ENCODE measurements at places on chromosomes 1 and 21.

DNA sequence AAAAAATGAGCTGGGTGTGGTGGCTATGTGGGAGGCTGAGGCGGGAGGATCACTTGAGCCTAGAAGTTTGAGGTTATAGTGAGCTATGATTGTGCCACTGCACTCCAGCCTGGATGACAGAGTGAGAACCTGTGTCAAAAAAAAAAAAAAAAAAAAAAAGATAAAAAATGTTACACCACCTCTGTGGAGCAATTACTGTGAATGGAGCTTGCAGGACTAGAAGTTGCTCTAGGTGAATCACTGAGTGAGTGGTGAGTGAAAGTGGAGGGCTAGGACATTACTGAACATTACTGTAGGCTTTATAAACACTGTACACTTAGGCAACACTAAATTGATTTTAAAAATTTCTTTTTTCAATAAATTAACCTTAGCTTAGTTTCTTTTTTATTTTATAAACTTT, 21.9 kb downstream of the TLCD4 start:
- no peak for DNase-seq

- no peak for DNase-seq
These were observed 48.1 kb upstream of the MPC2 start for GRCh38 chr1:167984886-167985489.

DNA sequence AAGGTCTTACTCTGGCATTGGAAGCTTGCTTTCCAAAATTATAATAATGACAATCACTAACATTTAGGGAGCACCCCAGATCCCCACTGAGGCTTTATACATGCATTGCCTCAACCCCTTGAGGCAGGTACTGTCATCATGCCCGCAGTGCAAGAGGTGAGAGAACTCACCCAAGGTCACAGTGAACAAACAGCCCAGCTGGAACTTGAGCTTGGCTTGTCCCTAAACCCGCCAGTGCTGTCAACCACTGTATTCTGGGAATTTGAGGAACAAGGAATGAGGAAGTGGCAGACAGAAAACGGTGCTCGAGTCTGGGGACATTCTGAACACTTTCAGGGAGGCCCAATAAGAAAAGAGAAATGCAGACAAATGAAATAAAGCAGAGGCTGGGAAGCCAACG, 34.6 kb upstream of the TLR5 start:
- DNase-seq: no peak

DNA sequence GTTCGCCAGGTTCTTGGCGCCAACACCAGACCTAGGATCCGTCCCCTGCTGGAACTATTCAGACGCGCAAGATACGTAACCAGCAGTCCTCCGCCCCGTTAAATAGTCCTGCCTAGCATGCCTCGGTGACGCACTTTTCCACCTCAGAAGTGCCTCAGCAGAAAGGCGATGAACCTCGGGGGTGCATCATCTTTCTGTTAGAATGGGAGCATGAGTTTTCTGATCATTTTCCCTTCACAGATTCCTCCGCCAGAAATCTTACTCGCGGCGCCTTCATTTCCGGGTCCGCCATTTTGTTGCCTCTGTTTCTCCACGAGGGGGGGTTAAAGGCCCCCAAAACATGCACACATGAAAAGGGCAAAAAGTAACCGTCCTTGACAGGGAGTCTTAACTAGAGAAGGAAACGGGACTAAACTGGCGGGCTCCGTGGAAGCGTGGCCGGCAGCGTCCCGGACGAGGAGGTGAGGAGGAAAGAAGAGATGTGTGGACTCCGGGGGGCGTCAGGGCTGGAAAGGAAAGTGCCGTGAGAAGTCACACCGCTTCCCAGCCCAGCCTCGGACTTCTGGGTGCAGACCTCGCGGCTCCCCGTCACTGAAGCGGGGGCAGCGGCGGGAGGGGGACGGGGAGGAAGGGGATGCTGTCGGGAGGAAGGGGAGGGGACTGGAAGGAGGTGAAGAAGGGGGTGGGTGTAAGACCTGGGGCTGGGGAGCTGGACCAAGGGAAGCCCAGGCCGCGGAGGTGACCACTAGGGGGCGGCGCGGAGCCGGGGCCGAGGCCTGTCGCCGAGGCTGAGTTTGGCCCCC, at the start of gene GABPB2:
Gene GABPB2 (plus strand): TSS at position 288 of the 803 bp plus-strand sequence. CDS start 17,429 bp downstream, outside the sequence.
- peak; percentile 96 for DNase-seq

GRCh38 chr1:248243204-248243603, 12.0 kb downstream of the OR2M4 start:
- DNase-seq: no peak

GRCh38 chr1:11714831-11715575, 20.9 kb upstream of the AGTRAP start:
- no peak for DNase-seq

DNA sequence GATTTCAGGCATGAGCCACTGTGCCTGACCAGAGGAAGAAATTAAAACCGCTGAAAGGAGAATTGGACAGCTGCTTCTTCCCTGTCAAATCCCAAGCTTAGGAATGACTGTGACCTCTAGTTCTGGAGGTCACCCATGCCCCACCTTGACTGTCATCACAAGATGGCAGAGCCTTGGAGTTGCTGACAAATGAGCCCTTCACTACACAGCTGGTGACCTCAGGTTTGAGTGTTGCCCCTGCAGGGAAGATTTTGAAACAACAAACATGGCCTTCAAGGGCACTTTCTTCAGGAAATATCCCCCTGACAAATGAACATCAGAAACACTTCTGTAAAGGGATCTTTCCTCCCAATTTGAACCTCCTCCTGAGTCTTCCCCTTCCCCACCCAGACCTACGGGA, 6.9 kb upstream of the SLC45A3 start:
- no peak for DNase-seq

- DNase-seq: no peak
These were observed 24.7 kb downstream of the TNFRSF9 start for GRCh38 chr1:7915826-7916500.

GRCh38 chr1:154253671-154254070, 18.8 kb upstream of the HAX1 start:
- DNase-seq: no peak

DNA sequence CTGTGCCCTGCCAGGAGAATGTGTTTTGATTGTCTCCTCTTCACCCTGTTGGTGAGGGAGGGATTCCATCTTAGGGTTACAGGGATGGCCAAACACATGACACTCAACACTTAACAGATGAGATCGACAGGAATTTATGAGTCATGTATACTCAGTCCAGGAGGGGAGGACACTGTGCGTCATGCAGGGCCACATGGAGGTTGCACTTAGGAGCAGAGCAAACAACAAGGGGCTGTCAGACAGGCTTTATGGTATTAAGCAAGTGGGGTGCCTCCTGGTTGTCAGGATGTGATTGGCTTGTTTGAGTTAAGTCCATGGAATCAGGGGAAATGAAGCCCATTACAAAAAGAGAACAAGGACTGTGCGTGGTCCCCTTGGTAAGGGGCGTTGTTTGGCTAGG, 26.9 kb downstream of the EDARADD start:
- no peak for DNase-seq

GRCh38 chr1:150021191-150021694, 10.7 kb upstream of the OTUD7B start:
- no peak for DNase-seq

DNA sequence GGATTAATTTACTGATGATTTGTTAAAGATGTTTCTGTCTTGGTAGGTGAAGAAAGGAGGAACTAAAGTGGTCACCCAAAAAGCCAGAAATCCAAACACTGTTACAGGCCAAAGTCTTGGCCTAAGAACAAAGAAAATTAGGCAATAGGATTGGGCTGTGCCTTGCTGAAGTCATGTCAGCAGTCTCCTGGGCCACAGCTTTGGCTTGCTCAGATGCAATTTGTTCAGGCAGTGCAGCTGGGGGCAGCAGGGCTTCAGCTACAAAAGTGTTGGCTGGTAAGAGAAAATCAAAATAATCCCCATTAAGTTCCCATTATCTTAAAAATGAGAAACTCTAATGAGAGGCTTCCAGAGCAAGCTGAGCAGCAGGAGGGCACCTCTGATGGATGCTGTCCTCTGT, 14.0 kb upstream of the RAP1A start:
- no peak for DNase-seq

DNA sequence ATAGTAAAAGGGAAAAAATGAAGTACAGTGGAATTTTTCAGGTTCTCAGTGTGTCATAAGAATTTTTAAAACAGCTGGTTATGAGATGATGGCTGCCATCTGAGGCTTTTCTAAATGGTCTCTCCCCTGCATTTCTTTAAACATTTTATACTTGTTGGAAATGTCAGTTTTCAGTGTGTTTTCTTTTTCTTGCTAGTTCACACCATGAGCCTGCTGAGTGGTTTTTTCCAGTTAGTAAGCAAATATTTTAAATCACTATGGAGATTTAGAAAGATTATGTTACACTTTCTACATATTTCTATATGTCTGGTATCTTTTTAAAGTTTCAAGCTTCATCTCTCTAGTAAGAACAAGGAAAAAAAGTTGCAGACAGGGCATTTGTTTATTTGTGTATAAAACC, 9.6 kb downstream of the RBM15 start:
- DNase-seq: no peak

- DNase-seq: no peak
These were observed 36.2 kb upstream of the TNFRSF1B start for GRCh38 chr1:12130466-12131130.

DNA sequence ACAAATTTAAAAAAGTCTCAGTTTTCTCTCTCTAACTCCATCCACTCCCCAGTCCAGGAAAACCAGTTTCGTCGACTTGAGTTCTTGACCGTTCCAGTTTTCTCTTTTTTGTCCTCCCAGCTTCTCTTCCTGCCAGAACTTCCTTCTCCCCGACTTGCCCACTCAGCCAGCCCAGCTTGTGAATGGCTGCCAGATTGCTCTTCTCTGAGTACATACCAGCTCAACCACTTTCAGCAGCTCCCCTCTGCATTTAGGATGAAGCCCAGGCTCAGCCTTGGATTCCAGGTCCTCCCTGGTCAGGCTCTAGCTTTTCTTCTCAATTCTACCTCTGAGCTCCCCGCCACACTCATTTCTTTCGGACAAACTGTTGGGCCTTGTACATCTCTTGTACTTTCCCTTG, 1.4 kb downstream of the DIO1 start:
- no peak for DNase-seq

DNA sequence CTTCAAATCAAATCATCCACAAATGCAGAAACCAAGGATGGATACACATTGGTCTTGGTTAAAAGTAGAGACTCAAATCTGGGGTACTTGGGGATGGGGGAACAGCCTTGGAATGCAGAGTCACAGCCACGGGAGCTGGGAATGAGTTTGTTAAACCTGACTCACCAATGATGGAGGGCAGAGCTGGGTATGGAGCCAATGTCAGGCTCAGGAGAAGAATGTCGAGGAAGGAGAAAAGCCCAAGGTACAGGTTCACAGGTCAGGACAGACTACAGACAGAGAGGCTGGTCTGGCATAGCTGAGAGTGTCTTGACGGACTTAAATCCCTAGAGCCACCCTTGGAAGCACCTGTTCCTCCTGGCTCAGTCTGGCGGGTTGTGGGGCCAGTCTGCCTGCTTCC, 237.6 kb downstream of the NTNG1 start:
- DNase-seq: no peak

DNA sequence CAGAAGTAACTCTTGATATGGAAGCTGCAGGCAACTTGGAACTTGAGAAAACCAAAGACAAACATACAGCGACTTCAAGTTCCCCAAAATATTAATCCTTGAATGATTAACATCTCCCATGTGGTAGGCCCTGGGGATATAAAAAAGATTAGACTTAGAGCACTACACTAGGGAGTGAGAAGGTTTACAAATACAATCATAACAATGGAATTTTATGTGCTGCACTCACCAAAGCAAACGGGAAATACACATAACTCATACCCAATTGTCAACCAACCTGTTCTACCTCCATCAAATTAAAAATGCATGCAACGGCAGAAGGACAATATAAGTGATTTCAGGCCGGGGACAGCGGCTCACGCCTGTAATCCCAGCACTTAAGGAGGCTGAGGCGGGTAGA, 3.7 kb downstream of the SMYD3 start:
- DNase-seq: no peak

GRCh38 chr1:232416026-232416568, 213.8 kb downstream of the SIPA1L2 start:
- DNase-seq: no peak

DNA sequence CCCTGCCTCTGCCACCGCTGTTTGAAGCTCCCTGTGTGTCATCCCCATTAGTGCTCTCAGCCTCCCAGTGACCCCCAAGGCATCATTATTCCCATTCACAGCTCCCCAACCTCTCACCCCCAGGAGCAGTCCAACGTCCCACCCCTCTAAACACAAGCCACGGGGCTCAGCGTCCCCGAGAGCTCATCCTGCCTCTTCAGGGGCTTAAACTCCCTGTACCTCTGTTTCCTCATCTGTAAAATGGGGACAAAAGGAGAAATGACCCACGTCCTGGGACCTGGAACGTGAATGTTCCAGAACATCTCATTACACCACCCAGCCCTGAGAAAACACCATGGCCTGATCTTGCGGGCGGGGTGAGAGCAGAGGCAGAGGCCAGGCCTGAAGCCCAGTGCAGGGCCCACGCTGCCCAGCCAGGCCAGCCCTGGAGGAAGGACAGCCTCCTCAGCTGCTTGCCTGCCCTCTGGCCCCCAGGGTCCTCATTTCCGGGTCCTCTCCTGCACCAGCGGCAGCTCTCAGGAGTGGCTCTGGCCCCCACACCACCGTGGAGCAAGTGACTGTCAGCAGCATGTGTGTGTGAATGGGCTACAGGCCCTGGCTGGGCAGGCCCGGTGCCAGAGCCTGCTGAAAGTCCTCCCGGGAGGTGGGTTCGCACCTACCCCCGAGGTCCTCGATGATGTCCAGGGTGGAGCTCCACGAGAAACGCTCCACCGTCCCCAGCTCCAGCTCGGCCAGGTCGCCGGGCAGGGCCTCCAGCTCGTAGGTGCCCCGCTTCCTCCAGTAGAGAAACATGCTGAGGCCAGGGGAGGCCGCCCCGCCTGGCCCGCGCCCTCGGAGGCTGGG, 14.1 kb upstream of the PLEKHG5 start:
- no peak for DNase-seq

DNA sequence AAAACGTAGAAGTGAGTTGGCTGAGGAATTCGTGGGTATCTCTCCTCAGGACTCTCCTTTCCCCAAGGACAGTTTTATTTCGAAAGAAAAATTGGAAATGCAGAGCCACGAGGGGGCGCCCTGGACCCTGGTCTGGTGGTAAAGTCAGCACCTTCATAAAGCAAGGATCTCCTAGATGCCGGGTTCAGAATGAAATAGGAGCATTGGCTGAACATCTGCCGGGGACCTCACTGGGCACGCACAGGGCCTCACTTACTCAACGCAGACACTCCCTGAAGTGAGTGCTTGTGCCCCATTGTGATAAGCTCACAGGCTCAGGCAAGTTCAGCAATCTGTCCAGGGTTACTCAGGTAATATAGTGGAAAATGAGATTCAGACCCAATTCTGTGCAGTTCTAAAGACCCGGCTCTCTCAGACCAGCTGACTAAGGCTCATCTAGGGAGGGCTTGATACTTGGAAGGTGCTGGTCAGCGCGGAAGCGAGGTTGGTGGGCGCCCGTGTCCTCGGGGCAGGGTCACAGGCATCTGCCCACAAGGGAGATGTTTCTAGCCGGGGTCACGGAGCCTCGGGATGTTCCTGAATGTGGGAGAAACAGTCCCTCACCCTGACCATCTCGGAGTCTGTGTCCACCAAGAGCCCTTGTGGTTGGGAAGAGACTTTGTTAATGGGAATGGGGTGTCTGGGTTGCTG, 55.7 kb upstream of the ETV3 start:
- DNase-seq: peak; percentile 74
